ENCODE measurements at places on chromosomes 16 and 17.

DNA sequence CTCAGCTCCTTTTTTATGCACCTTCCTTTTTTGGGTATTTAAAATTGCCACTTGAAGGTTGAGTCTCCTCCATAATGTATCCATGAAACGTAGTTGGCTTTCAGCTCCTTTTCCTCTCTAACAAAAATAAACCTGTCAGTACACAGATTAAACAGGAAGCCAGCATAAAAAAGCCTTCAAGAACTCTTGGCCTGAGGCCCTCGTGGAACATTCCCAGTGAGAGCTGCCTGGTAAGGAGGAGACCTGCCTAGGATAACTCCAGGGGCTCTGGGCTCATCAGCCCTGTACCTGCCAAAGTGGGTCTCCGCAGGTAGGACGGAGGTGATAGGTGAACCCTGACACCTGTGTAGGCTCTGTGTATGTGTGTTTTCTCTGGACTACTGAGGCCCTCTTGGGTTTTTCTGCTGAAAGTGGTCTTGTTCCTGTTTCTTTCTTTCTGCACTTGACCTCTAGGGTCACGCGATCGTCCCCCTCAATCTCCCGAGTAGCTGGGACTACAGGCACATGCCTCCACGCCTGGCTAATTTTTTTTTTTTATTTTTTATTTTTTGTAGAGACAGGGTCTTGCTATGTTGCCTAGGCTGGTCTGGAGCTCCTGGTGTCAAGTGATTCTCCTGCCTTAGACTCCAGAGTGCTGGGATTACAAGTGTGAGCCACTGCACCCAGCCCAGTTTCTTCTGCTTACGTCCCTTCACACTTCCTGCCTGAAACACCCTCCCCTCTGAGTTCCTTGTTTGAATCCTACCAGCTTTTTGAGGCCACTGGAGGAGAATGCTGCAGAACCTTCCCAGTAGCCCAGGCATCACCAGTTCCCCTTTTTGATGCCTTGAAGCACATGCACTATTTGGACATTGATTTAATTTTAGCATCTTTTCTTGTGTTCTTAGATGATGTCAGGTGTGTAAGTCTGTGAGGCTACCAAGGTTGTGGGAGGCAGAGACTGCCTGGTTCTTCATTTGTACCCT lies 9.8 kb downstream of the PGS1 start:
- no peak for DNase-seq

GRCh38 chr17:82490512-82491195 lies 28.9 kb upstream of the FOXK2 start:
- DNase-seq: no peak

DNA sequence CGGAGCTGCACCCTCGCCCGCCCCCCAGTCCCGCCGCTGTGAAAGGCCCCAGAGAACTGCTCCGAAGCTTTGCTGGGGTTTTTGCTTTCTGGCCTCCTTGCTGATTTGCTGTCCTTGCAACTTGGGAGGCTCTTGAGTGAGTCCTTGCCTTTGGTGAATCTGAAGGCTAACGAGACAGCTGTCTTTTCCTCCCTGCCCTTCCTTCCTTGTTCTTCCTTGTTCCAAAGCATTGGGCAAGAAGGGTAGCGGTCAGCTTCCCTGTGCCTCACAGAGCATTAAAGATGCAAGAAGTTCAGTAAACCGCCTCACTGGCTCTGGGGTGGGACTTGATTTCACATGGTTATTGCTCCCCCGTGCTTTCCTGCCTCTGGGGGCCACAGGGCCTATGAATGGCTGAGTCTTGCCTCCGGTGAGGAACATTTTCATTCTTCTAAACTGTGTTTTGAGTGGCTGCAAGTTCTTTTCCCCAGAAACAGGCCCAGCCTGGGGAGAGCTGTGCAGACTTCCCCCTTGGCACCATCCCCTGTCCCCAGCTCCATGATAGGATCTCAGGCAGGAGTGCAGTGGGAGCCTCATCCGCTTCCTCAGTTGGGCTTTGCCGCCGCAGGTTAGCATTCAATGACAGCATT lies 1.4 kb downstream of the YPEL2 start:
- DNase-seq: no peak

- no peak for DNase-seq
Observed at GRCh38 chr16:49704586-49705155, 151.2 kb downstream of the ZNF423 start.

DNA sequence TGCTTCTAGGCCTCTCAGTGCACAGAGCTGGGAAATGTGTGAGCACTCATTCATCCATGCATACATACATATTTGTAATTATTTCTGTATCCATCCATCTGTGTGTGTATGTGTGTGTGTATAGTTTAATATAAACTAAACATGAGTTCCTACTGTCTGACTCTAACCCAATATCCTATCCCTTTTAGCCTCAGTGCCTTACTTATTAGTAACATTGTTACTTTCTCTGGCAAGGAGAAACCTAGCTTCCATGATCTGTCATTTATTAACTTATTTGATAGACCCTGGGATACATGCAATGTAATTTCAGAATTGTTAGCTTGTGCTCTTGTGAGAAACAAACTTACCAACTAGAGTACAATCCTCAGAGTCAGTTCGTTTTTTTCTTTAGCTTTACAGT lies 59.0 kb upstream of the WSCD1 start:
- DNase-seq: no peak

DNA sequence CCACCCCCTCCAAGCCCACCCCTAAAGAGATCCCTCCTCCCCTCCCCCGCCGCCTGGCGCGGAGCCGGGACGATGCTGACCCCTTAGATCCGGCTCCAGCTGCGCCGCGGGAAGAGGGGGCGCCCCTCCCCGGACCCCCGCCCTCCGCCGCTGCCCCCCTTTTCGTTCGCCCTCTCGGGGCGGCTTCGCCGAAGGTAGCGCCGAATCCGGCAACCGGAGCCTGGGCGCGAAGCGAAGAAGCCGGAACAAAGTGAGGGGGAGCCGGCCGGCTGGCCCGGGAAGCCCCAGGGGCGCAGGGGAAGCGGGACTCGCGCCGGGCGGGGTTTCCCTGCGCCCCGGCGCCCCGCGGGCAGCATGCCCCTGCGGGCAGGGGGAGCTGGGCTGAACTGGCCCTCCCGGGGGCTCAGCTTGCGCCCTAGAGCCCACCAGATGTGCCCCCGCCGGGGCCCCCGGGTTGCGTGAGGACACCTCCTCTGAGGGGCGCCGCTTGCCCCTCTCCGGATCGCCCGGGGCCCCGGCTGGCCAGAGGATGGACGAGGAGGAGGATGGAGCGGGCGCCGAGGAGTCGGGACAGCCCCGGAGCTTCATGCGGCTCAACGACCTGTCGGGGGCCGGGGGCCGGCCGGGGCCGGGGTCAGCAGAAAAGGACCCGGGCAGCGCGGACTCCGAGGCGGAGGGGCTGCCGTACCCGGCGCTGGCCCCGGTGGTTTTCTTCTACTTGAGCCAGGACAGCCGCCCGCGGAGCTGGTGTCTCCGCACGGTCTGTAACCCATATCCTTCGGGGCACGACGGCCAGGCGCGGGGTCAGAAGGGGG lies 623 bp downstream of the CACNA1G start:
- no peak for DNase-seq

DNA sequence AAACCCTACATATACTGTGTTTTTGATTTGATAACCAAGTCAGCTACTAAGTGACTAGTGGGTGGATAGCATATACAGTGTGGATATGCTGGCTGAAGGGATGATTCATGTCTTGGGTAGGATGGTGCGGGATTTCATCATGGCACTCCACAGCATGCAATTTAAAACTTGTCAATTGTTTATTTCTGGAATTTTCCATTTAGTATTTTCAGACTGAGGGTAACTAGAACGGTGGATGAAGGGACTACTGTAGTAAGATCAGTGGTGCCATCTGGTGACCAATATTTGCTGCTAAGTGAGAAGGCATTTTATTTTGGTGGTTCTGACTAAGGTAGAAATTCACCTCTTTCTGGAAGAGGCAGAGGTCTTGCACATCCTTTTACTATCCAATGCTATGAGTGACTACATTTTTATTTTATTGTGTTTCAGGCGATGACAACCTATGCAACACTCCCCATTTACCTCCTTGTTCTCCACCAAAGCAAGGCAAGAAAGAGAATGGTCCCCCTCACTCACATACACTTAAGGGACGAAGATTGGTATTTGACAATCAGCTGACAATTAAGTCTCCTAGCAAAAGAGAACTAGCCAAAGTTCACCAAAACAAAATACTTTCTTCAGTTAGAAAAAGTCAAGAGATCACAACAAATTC lies 3.1 kb downstream of the CDC6 start:
- DNase-seq: no peak

DNA sequence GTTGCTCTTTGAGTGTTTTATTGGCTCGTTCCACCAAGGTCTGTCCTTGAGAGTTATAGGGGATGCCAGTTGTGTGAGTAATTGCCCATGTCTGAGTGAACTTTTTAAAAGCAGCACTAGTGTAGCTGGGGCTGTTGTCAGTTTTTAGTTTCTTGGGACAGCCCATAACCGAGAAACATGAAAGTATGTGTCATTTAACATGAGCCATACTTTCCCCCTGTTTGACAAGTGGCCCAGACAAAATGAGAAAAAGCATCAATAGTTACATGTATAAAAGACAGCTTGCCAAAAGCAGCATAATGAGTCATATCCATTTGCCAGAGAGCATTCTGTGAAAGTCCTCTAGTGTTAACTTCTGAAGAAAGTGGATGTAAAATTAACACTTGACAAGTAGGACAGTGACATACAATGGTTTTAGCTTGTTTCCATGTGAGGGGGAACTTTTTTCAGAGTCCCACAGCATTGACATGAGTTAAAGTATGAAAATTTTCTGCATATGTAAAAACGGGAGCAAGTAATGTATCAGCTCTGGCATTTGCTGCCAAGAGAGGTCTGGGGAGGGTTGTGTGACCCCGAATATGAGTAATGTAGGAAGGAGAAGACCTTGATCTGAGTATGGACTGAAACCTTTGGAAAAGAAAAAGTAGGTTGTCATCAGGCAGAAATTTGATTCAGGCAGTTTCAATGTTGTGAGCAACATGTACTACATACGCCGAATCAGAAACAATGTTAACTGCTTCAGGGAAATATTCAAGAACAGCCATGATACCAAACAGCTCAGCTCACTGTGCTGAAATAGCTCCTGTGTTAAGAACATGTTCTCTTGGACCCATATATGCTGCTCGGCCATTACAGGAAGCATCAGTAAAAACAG lies 56.8 kb upstream of the ARL4D start:
- no peak for DNase-seq

DNA sequence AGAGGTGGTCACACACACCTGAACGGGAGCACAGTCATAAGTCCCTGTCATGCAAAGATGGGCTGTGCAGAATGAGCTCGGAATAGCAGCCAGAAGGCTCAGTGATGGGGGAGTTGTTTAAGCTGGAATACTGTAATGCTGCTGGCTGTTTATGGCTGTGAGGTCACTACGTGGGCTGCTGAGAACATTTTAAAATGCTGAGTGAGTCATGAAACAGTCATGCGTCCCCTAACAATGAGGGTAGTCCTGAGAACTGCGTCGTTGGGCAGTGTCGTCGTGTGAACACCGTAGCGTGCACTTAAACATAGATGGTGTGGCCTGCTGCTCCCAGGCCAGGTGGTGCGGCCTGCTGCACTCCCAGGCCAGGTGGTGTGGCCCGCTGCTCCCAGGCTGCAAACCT lies 39.7 kb downstream of the TBCD start:
- no peak for DNase-seq

DNA sequence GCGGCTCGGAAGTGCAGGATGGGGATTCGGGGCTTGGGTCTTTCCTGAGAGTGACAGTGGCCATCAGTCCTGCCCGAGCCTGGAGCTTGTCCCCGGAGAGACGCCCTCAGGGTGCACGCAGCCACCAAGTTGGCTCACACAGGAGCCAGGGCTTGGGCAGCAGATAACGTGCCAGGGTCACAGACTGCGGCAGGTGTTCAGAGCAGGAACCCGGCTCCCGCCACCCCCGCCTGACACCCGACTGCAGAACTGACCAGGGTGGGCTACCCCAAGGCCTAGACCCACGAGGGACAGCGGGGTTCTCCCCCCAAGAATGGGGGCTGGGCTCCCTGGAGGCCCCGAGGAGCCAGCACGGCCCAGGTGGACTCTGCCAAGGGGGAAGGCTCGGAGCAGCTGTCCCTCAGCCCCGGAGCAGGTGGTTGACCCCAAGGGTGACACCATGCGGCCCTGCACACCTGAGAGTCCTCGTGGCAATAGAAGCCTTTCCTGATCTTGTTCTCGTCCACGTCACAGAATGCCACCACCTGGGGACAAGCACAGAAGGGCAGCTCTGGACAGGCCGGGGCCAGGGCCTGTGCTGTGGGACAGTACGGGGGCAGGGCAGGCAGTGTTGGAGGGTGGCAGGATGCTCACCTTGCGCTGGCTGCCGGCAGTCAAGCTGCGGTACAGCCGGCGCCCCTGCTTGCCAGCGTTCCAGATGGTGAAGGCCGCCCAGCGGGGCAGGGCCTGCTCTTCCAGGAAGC lies 117.1 kb upstream of the ZNF750 start:
- no peak for DNase-seq

GRCh38 chr16:51393381-51394005 lies 242.4 kb upstream of the SALL1 start:
- DNase-seq: no peak

DNA sequence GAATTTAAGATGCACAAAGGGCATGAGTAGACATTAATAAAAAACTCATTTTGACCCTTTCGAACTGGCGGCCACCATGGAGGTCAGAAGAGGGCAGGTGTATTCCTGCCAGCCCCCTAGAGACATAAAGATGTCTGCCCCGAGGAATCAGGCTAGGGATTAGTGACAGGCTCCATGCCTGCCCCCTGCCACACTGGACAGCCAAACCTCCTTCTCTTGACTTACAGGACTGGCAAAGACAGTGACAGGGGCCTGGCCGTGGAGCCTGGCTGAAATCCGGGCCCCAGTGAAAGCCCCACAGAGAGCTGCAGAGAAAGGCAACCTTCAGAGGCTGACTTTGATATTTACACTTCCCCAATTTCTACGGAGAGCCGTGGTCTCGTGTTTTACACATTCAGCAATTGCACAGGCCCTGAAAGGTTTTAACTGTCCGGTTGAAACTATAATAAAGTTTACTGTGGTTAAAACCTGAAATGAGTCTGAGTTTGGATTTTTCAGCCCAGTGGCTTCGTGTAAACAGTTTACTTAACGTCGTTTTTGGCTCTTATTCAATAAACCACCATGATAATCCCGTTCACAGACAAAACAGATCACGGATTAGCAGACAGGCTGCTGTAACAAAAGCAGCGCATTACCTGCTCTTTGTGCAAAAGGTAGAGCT lies 243.9 kb upstream of the MYOCD start:
- DNase-seq: no peak

DNA sequence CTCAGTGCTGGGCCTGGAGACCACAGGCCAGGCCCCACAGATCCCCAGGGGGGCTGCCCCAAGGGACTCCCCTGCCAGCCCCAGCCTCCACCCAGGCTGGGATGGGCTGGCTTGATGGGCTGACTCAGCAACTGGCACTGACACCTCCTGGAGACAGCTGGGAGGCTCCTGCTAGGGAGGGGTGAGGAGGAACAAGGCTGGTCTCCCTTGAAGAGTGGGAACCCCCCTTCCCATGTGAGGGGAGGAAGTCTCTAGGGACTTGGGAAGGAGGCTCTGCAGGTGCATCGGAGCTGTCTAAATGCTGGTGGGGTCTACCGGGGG lies 10.4 kb downstream of the NHERF1 start:
- no peak for DNase-seq

DNA sequence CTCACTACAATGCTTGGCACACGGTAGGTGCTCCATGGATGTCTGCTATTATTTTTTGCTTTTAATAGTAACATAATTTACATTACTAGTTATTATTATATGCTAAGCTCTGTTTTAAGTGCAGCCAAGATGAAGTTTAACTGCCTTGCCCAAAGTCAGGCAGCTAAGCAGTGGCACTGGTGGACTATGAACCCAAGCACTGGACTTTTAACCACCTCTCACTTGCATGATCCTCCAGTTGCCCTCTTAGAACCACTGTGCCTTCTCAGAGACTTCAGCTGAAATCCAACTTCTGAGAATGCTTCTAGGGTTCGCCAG lies 1.5 kb upstream of the ZNF207 start:
- DNase-seq: no peak

- no peak for DNase-seq
Observed at GRCh38 chr16:81437865-81438264, 6.7 kb upstream of the CMIP start.
